ENCODE measurements at places on chromosomes 5 and 9.

DNA sequence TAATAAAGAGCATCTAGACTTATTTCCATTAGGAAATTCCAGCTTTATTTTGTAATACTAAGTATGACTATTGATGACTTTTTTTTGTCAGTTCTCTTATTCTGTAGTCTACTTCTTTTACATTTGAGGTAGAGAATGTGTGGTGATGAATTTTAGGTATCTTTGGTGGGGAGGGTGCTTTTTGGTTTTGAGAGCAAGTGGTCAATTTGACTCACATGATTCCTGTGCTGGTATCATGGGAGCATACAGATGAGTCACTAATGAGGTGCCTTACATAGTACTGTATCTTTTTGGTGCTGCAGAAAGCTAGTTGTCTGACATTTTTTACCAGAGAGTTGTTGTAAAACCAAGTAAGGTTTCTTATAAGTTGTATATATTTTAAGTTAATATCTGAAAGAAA is 35.3 kb downstream of the ERBIN start:
- DNase-seq, result no peak

GRCh38 chr5:37565062-37565670 is 186.0 kb downstream of the WDR70 start:
- no peak for DNase-seq

DNA sequence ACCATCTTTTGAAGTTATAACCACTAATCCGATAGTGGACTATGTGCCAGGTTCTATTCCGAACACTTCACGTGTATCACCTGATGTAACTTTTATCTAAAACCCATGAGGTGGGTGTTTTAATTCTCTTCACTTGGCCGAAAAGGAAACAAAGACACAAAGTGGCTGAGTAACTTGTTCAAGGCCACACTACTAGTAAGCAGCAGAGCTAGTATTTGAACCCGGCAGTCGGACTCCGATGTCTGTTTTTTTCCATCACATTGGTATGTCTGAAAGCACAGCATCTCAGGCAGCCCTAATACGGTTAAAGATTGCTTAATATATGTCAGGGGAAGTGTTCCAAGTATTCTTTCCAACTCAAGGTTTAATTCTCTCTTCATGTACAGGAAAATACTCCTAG is 16.2 kb downstream of the FAM169A start:
- no peak for DNase-seq

GRCh38 chr5:139178935-139179334 is 19.2 kb downstream of the SIL1 start:
- DNase-seq, result peak; percentile 40

DNA sequence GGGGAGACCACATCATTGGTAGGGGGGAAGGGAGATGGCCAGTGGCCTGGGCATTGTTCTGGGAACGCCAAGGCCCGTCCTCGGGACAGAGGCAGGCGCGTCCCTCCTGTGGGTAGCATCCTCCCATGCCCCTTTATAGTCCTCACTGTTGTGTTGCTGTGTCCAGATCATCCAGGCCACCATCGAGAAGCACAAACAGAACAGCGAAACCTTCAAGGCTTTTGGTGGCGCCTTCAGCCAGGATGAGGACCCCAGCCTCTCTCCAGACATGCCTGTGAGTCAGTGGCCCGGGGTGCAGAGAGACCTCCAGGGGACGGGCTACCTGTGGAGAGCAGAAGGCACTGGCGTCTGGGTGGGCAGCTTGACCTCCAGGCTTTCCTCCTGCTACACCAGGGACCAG is 38.4 kb upstream of the SUSD3 start:
- no peak for DNase-seq

- DNase-seq, result no peak
These were observed 37.2 kb upstream of the CEP72 start for GRCh38 chr5:574906-575305.

DNA sequence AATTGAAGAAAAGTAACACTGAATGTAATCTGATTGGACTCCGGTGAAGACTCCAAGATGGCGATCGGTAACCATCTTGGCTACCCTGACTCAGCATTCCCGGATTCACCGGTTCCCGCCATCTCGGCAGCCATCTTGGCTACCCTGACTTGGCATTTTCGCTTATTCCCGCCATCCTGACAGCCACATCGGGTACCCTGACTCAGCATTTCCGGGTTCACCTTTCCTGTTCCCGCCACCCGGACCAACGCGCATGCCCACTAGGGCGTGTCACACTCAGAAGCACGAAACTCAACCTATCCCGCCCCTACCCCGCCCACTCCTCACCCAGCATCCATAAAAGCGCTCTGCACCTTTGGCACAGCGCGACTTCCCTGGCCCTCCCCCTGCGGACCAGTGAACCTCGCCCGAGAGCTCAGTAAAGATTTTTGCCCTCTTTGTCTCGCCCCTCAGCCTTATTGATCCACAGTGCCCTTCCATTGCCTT is 17.2 kb downstream of the SPTLC1 start:
- peak; percentile 53 for DNase-seq

DNA sequence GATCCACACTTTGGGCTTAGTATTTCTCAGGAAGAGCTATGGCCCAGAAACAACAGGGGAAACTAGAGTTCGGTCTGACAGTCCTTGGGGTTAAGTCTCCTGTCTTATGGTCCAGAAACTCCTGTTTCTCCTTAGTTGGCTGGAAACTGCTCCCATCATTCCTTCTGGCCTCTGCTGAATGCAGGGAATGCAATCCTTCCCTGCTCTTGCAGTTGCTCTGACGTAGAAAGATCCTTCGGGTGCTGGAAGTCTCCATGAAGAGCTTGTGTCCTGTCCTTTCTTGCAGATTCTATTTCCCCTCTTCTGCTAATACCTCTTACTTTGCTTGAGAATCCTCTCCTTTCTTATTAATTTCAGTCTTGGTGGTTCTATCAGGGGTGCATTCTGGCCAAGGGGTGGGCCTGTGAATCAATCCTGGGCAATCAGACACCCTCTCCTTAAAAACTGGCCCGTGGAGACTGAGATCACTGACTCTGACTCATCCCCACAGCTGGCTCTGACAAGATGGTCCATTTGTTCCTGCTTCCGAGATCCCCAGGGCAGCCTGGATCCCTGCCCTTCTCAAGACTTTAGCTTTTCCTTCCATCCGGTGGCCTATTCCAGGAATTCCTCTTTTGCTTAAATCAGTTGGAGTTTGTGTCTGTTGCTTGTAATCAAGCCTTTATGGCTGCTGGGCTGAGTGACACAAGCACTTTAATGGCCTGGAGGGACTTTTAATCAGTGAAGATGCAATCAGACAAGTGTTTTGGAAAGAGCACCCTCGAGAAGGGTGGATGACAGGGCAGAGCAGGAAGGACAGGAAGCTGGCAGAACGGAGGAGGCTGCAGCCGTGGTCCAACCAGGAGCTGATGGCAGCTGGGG is 23.7 kb downstream of the PTGS1 start:
- DNase-seq, result no peak

GRCh38 chr5:171813813-171814490 is 28.3 kb downstream of the SMIM23 start:
- no peak for DNase-seq

DNA sequence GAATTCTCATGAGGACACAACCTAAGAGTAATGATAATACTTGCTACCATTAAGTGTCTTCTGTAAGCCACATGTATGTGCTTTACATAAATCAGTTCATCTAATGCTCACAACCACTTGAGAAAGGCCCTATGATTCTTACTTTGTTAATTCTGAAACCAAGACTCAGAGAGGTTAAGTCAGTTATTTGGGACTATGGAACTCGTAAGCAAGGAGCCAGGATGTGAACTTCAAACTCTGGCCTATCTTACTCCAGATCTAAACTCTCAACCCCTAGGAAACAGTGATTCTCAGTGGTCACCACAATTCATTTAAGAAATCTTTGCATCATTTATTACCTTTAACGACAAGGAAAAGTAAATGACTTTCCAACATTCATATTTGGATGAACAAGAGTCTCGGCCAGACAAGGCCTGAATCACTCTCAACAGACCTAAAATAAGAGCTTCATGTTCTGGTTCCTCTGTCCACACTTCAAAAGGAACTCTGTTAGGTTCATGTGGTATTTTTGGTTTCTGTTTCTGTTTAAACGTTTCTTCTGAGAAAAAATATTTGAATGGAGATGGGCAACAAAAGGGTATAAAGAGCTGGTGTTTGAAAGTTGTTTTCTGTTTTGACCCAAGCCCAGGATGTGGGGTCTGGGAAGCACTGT is 104.8 kb downstream of the LPAR1 start:
- no peak for DNase-seq

- DNase-seq, result no peak
These were observed 28.1 kb downstream of the IL7R start for GRCh38 chr5:35884773-35885172.

GRCh38 chr5:158127536-158127935 is 268.6 kb upstream of the CLINT1 start:
- DNase-seq, result no peak

DNA sequence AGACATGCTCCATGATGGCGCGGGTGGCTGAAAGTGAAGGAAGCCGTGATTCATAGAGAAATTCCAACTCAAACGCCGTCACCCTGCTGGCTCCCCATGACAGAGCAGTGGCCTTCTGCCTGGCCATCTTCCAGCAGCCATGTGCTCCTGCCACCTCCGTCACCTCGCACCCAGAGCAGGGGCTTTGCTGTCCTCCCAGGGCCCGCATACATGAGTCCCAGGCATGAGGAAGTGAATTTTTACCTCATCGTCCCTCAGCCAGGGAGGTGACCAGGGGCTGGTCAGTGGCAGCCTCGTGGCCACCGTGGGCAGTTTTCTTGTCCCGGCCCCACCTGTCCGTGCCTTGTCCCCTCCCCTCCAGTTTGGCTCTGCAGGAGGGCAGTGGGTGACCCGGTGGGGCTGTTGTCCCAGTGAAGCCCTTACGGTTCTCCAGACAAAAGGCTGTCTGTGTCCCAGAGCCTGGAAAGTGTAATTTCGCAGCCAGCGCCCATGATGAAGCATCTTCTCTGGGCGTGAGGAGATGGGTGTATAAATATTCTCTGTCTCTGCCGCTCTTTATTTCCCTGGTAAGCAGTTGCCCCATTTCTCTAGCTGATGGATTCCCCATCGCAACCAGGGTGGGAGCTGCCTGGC is 124.0 kb upstream of the LMX1B start:
- no peak for DNase-seq

- DNase-seq, result no peak
These were observed 26.2 kb downstream of the SNX24 start for GRCh38 chr5:122871661-122872060.

- no peak for DNase-seq
These were observed 630.4 kb downstream of the PSAT1 start for GRCh38 chr9:78927099-78927940.

DNA sequence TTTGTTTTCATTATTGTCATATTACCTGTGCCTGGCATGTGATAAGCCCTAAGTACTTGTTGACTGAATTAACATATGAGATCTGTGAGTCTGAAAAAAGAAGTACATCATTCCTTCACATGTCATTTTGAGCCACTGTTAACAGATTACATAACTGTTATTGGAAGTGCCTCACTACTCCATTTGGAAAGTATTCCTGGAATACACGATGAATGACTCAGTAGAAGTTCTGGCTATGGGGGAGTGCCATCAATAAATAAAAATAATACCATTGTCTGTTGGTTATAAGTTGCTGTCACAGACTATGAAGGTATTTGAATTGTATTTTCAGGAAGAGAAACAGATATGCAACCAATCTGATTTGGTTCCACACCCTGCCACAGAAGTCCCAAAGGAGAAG is 12.9 kb downstream of the NIPSNAP3B start:
- no peak for DNase-seq

- no peak for DNase-seq
These were observed 54.3 kb upstream of the DMRT3 start for GRCh38 chr9:922171-922570.

GRCh38 chr5:149639737-149640136 is 58.4 kb downstream of the ARHGEF37 start:
- no peak for DNase-seq

DNA sequence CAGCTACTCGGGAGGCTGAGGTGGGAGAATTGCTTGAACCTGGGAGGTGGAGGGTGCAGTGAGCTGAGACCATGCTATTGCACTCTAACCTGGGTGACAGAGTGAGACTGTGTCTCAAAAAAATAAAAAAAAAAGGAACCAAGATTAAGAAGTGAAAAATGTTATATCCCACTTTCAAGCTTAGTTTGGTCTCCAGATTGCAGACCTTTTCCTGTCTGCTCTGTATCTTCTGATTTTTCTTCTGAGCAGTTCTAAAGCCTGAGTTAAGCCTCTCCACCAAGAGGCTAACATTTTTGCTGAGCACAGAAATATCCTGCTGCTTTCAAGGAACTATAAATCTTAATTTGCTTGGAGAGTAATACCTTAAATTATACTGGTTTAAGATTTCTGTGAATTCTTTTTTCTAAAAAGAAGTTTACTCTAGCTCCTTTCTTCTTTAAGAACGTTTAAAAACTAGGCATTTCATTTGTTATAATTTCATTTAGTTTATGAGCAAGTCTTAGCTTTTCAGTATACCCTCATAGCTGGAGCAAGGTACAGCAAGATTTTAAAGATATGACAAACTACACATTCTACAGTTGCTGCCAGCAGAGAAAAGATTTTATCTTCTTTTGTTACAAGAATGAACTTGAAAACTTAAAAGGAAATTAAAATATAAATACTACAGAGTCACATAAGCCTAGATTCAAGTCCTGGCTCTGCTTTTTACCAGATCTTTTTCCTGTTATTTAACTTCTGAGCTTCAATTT is 55.0 kb downstream of the GARNL3 start:
- no peak for DNase-seq

DNA sequence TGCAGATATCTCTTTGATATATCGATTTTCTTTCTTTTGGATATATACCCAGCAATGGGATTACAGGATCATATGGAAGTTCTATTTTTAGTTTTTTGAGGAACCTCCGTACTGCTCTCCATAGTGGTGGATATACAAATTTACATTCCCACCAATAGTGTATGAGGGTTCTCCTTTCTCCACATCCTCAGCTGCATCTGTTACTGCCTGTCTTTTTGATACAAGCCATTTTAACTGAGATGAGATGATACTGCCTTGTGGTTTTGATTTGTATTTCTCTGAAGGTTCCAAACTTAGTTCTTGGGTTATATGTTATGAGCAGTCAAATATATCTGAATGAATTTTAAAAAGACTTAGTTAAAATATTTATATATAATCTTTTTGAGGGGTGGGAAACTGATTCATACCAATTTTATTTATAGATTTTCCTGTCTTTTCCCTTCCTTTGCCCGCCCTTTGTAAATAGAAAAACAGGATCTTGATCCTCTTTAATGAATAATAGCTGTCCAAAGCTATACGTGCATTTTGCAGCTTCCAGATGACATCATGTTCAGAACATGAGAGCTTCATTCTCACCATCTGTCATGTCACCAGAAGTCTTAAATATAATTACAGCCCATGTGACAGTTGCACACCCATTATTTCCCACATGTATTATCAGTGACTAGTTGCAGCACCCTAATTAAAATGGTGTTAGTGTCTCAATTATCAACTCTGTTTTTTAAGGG is 6.2 kb upstream of the ARHGEF28 start:
- no peak for DNase-seq

- no peak for DNase-seq
These were observed 323.8 kb upstream of the IRX4 start for GRCh38 chr5:2206293-2207108.

GRCh38 chr5:114782869-114783268 is 386.8 kb downstream of the TRIM36 start:
- no peak for DNase-seq

DNA sequence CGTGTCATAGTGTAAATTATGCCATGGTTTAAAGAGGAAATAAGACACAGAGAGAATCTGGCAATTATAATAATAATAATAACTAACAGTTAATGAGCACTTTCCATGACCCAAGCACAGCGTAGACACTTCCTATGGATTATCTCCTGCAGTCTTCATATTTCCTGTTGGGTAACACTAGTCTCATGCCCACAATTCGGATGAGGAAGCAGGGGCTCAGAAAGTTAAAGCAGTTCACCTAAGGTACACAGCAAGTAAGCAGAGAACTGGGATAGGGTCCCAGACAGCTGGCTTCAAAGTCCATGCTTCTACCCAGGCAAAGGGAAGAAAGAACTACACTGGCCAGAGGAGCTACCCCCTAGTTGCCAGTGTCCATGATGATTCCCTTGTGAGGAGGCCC is 27.9 kb upstream of the TGFBI start:
- no peak for DNase-seq

Measured in prostate gland (tissue), 2 donors.